Transverse colon (tissue), 4 donors: ENCODE measurements at places on chromosomes 5 and 9.

DNA sequence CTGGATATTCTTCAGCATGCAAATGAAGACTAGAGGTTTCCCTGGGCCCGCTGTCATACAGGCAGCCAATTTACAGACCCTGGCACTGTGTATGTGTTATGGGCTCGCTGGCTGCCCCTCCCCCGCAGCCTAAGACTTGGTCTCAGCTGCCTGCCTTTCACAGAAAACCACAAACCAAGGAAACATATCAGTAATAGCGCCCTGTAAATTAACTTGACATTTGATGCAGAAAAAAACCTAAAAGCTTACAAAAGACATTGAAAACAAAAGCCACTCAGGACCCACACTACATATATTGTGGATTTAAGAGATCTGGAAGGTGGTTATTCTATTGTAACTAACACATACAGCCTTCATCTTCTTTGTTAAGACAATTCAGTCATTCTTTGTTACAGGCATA is 287.0 kb upstream of the TMEM161B start:
- H3K27ac ChIP-seq, result no peak overlapping the region
- no peak for DNase-seq
- no peaks in the 10 kb centered on the region for H3K4me1 ChIP-seq
- no peak overlapping the region for H3K4me3 ChIP-seq
- H3K27me3 ChIP-seq, result no peaks in the 10 kb centered on the region

GRCh38 chr9:36895744-36896260 is 138.3 kb downstream of the PAX5 start:
- no peak overlapping the region for H3K4me3 ChIP-seq
- peaks cover 12% of the 10 kb centered on the region for H3K27me3 ChIP-seq
- H3K36me3 ChIP-seq, result no peaks in the 10 kb centered on the region
- H3K27ac ChIP-seq, result no peak overlapping the region
- no peak for DNase-seq
- no peaks in the 10 kb centered on the region for H3K4me1 ChIP-seq

- H3K4me3 ChIP-seq, result no peak overlapping the region
- no peak overlapping the region for H3K27ac ChIP-seq
- no peaks in the 10 kb centered on the region for H3K27me3 ChIP-seq
- H3K36me3 ChIP-seq, result no peaks in the 10 kb centered on the region
- no peak for DNase-seq
Observed at GRCh38 chr9:100589582-100589981, 11.7 kb downstream of the CAVIN4 start.

- H3K4me1 ChIP-seq, result no peaks in the 10 kb centered on the region
- no peaks in the 10 kb centered on the region for H3K27me3 ChIP-seq
- no peaks in the 10 kb centered on the region for H3K36me3 ChIP-seq
Observed at GRCh38 chr5:119896826-119897536, 267.6 kb downstream of the FAM170A start.

- H3K4me1 ChIP-seq, result peaks cover 86% of the 10 kb centered on the region
- no peak overlapping the region for H3K4me3 ChIP-seq
- no peaks in the 10 kb centered on the region for H3K27me3 ChIP-seq
- peak overlapping the region; percentile 98 for H3K27ac ChIP-seq
- no peaks in the 10 kb centered on the region for H3K36me3 ChIP-seq
Observed at GRCh38 chr9:127963359-127964064, 17.3 kb downstream of the EEIG1 start.
